ENCODE measurements at places on chromosomes 1 and 21.
A peak's percentile ranks its signal among the peaks of the same experiment; 100 is the strongest.

- no peak for DNase-seq
Measured at GRCh38 chr1:57158604-57158998, 192.8 kb upstream of the C8B start.

GRCh38 chr1:203516184-203516583 is 22.2 kb downstream of the OPTC start:
- DNase-seq = no peak

GRCh38 chr1:209899948-209900347 is 38.1 kb upstream of the SYT14 start:
- peak; percentile 41 for DNase-seq

GRCh38 chr1:231421971-231422797 is at the start of gene EGLN1:
Gene EGLN1, minus strand, starts transcription at chr1:231422287. Its CDS starts 399 bp downstream, at chr1:231421888.
- peak; percentile 86 for DNase-seq

DNA sequence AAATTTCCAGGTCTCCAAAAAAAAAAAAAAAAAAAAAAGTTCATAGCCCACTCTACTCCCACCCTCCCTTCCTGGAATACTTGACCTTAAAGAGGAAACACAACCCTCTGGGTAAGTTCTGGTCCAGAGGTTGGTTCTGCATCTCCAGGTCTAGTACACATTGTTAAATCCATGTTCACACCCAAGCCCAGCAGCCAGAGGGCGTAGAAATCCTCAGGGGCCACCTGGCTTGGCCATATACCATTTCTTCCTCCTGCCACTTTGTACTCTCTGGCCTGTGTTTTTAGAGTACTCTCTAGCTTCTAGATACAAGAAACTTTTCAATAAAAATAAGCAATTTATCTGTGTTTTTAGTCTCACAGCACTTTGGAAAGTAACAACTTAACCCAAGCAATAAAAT is 89.3 kb downstream of the PHTF1 start:
- DNase-seq = no peak

GRCh38 chr1:20686883-20687725 is 25.9 kb upstream of the DDOST start:
- no peak for DNase-seq

GRCh38 chr1:198030682-198031081 is 113.5 kb downstream of the LHX9 start:
- no peak for DNase-seq

GRCh38 chr1:113929750-113930498 is 800 bp downstream of the HIPK1 start:
- DNase-seq = peak; percentile 76

DNA sequence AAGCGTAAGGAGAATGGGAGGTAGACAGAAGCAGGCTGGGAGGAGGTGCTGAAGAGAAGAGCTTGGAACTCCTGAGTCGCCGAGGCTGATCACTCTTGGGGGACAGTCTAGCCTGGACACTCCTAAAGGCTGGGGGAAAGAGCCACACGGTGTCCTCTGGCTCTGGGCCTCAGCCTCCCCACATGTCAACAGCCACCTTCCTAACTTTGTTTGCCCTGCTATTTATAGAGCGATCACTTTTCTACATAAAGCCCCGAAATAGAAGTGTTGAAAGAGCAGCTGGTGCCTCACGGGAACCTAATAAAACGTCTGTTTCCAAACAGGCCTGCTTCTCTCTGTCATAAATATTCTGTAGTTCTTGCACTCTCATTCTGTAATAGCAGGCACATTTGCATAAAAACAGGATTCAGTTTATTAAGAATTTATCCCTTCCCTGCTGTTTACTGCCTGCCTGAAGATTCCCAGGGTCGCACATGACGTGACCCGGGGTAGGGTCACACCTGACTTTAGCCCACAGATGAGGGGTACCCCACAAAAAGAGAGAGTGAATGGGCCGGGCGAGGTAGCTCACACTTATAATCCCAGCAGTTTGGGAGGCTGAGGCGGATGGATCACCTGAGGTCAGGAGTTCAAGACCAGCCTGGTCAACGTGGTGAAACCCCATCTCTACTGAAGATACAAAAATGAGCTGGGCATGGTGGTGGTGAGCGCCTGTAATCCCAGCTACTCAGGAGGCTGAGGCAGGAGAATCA is 212.5 kb downstream of the TOMM20 start:
- DNase-seq = no peak

DNA sequence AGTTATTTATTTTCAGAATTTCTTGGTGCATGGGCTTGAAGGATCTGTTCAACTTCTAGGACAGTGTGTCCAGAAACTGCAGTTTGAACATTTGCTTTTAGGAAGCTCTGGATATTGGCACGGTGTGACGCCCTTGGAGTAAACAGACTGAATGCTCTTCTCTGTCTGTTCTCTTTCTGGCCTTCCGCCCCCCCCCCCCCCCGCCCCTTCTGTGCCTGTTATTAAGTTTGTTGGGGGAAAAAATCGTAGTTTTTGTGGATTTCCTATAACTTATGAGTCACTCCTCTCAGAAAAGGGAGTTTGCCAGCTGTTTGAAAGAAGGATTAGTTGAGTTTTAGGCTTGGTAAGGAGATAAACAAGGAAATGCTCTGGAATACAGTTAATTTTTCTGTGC is 1.2 kb downstream of the KCTD3 start:
- DNase-seq = no peak

DNA sequence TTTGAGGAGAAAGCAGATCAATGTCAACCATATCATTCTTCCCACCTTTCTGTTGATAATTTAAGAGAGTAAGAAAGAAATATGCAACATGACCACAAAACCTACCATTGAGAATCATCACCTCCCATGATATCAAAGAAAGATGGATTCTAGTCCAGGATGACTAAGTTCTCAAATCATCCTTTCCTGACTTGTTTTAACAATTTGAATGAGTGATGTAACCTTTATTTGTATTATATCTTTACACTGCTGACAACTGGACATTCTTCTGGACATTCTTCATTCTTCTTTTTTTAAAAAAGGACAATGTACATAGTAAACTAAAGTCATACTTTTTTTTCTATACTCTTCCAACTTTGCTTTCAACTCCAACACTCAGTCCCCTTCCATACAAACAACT is 9.5 kb downstream of the PSMB4 start:
- DNase-seq = no peak

DNA sequence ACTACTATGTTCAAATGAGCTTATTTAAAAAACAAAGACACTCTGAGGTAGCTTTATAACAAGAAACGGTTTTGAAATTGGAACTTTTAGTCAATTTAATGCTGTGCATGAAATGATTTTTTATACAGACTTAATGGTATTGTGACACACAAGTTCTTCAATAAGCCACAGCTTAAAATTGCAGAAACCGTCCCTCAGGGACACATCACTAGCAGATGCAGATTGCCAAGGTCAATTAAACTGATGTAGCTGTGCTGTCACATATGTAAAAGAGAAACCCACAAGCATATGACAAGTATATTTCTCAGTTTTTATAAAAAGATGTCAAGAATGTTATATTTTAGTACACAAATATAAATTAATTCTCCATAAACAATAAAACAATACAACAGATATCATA is 366.9 kb downstream of the DPYD start:
- DNase-seq = no peak

DNA sequence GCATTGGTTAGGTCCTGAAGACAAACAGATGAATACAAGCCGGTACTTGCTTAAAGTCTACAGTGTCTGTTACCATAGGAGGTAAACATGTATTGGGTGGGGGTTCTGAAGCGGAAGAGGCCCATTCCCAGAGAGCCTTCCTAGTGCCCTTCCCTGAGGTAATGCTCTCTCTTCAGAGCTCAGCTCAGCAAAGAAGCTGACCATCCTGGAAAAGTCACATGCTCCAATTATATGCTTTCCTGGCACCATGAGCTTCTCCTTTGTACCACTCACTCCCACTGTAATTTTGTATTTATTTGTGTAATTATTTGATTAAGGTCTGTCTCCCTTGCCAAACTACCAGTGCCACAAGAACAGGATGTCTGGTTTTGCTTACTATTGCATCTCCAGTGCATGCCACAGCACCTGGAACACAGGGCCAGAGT is 42.0 kb downstream of the RAB3B start:
- DNase-seq = no peak

DNA sequence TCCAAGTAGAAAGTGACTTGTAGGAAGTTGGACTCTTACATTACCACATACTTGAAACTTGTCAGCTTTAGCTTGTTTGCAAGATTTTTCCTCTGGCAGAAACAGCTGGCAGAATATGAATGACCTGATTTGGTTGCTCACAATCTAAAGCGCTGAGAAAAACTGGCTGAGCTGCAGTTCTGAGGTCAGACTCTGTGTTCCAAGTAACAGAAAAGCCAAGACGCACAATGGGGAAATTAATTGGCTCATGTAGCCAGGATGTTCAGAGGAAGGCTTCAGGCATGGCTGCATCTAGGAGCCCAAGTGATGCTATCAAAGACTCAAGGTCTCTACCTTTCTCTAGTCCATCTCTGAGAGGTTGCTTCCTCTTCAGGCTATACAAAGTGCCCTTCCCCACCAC is 27.0 kb downstream of the ALPL start:
- DNase-seq = no peak

- no peak for DNase-seq
Measured at GRCh38 chr1:23999156-23999671, 19.1 kb upstream of the SRSF10 start.

GRCh38 chr1:78280626-78281025 is 210.1 kb upstream of the PTGFR start:
- DNase-seq = no peak

- DNase-seq = no peak
Measured at GRCh38 chr1:101683561-101683960, 313.2 kb downstream of the OLFM3 start.

DNA sequence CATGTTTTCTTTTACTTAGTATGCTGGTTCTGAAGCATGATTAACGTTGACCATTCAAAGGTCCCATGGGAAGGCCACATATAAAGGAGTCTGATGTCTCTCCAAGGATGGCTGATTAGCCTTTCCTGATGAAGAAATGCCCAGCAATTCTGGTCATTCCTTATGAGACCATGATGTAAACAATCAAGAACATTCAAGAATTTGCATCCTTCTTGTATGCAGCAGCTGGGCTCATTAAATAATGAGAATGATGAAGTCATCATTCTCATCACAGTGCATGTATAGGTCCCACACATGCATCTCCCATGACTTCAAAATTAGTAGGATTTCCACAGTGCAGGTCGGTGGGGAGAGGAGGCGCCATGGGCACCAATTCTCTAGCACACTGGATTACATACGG is 85.4 kb downstream of the APP start:
- no peak for DNase-seq

- DNase-seq = no peak
Measured at GRCh38 chr1:218964471-218965185, 209.1 kb upstream of the LYPLAL1 start.

GRCh38 chr1:145972580-145972979 is 8.1 kb downstream of the POLR3GL start:
- no peak for DNase-seq

GRCh38 chr1:208110296-208110695 is 133.9 kb downstream of the PLXNA2 start:
- DNase-seq = no peak

DNA sequence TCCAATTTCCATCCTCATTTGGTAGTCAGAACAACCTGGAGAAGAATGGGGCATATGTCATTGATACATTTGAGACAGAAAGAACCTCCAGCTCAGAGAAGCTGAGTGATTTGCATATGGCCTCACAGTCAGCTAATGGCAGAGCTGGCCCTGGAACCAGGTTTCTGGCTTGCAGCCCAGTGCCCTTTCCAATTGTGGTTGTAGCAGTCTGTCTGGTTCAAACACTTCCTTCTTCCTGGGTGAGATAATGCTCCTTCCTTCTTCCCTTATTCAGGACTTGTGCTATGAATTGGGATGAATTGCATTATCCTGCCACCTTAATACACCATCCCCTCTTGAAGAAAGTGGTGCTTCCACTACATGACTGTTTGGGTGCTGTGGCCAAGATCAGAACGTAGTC is 24.2 kb downstream of the SLC5A9 start:
- DNase-seq = no peak

DNA sequence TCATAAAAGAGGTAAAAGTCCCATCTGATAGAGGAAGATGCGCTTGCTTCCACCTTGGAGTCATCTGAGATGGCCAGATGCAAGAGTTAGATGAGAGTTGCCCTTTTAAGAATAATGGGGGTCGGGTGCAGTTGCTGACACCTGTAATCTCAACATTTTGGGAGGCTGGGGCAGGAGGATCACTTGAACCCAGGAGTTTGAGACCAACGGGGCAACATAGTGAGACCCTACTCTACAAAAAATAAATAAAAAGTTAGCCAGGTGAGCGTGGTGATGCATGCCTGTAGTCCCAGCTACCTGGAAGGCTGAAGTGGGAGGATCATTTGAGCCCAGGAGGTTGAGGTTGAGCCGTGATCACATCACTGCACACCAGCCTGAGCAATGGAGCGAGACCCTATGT is 13.5 kb upstream of the TEDDM1 start:
- no peak for DNase-seq

GRCh38 chr1:6852136-6852890 is 67.1 kb downstream of the CAMTA1 start:
- DNase-seq = no peak

DNA sequence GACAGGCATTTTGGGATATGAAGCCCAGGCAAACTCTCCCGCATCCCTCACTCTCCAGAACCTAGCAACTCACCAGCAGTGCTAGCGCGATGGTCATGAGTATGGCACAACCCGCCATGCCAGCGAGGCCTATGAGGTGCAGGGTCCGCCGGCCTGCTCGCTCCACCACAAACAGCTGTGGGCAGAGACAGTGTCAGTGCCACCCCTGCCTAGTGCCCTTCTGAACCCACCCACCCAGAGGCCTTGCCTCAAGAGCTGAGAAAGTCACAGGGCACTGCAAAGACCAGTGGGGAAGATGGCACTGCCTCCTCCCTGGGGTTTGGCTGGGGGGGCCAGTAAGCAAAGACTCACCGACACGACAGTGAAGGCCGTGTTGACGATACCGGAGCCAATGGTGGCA is 29.8 kb downstream of the SLC2A1 start:
- DNase-seq = no peak

GRCh38 chr1:11753555-11754208 is 8.3 kb upstream of the C1orf167 start:
- DNase-seq = no peak

DNA sequence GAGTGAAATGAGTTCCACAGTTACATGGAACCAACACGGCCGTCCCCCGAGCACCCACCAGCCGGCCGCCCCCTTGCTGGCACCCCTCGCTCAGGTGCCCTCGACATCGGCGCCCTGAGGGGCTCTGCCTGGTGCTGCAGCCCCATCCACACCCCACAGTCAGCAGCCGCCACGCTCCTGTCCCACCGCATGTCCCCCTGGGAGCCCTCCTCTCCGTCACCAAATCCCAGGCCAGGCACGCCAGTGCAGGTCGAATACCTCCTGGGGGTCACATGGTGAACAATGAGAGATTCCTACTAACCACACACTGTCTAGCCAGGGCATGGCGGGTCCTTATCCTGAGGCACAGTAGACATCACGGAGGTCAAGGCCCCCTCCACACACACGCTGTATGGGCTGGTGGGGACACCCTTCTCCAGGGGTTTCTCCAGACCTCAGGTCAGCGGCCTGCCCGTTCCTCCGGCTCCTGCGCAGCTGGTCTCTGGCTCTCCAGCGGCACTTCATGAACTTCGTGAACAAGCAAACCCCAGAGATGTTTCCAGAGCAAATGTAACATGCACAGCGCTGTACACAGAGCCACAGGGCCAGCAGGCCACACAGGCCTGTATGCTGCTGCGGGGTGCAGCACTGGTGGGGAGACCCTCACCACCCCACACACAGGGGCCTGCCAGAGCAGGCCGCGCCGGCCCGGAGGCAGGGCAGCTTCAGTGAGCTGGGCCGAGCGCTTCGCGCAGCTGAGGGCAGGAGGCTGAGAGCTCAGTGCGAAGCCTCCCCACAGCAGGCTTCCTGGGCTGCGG is 21.8 kb downstream of the POFUT2 start:
- DNase-seq = no peak
